CD14-positive monocyte (primary cell): ENCODE measurements at places on chromosomes 2 and 18.
A peak's percentile ranks its signal among the peaks of the same experiment; 100 is the strongest.

- DNase-seq, result no peak
These were observed 795 bp downstream of the ANKRD39 start for GRCh38 chr2:96856776-96857666.

DNA sequence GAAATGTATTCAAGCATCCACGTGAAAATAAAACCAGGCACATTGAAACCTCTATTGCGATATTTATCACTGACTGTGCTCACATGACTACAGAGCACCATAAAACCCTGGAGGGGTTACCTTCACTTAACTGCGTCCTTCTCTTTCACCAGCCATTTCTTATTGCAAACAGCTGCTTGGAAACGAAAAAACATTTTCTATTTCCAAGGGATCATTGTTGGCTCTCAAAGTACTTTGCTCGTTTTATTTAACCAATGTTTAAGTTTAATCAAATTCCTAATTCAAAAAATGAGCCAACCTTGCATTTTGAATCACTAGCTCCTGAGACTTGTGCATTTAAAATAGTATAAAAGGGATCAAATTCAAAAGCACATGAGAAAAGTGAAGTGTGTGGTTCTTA, 134.4 kb downstream of the OSR1 start:
- no peak for DNase-seq

DNA sequence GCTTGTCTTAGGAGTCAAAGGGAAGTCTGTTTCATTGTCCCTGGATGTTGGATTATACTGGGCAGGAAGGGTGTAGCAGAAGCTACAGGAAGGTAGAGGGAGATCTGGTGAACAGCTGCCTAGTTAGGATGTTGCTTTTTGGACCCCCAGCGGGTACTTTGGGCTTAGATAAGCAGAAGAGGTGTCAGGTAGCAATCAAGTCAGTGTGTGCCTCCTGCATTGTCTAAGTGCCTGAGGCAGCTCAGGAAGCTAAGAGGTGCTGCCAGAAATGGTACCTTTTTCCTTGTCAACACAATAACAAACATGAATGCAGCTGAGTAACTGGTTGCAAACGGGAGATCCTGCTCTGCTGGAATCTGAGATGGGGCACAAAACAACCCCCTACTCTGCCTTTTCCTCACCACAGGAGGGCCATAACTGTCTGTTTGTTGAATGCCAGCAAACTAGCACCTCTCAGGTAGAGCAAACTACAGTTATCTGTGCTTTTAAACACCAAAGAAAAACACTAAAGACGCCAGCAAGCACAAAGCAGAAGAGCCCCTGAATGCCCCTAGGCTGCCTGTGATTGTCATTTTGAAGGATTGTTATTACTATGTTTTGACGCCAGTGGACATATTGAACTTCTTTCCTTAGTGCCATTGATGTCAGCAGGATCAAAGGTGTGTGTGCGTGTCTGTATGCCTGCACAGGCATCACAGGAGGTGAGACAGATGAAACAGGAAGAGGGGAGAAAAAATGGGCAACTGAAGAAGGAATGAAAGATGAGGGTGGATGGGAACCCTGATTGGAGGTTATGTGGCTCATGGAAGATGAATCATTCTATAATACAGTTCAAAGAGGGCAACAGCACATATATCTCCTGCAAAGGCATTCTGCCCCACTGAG, 151.4 kb downstream of the ETAA1 start:
- DNase-seq, result no peak

- DNase-seq, result peak; percentile 33
These were observed 201.7 kb upstream of the STON1 start for GRCh38 chr2:48328159-48328809.

DNA sequence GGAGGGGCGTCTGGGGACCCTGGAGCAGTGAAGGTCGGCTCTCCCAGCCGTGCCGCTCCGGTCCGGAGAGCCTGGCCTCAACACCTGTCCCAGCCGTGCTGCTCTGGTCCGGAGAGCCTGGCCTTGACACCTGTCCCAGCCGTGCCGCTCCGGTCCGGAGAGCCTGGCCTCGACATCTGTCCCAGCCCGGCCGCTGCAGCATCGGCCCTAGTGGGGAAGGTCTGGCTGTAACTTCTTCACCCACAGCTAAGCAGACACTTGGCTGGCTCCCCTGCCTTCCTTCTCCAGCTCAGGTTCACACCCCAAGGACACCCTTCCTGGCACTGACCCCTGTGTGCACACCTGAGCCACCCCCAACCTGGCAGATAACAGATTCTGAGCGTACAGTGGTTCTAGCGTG, 4.6 kb downstream of the KCNG2 start:
- no peak for DNase-seq

- DNase-seq, result no peak
These were observed 47.5 kb downstream of the ANKRD44 start for GRCh38 chr2:197263077-197263476.

DNA sequence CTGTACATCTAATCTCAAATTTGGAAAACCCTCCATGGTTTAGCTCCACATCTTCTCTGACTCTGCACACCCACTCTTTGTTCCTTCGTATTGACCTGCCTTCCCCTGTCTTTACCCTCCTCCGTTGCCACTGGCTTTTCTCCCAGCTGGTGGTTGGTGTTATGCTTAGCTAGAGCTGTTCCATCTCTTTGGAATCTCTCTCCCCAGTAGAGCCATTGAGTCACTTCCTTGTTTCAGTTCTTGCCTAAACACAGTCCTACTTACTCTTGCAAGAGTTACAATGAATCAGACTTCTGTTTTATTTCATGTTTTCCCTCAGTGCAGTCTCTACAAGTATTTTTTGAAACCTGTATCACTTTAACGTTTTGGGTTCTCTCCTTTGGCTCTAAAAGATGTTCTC, 263.9 kb downstream of the LTBP1 start:
- peak; percentile 13 for DNase-seq
